Fibroblast of the aortic adventitia (primary cell): ENCODE measurements at places on chromosomes 7 and 10. TPM values are rescaled to one million over a fixed set of nuclear protein-coding genes. Genes with fewer than 3 reads are reported as not detected.

GRCh38 chr7:63900394-63901203 lies 98.0 kb upstream of the ZNF722 start:
- no peak for DNase-seq

GRCh38 chr10:60834401-60834800 lies 56.1 kb downstream of the CDK1 start:
- no peak for DNase-seq

GRCh38 chr7:117645481-117646165 lies 165.8 kb downstream of the CFTR start:
- peak; percentile 84 for DNase-seq

- peak; percentile 71 for DNase-seq
Observed at GRCh38 chr10:30553626-30554439, 75.7 kb downstream of the LYZL2 start.

DNA sequence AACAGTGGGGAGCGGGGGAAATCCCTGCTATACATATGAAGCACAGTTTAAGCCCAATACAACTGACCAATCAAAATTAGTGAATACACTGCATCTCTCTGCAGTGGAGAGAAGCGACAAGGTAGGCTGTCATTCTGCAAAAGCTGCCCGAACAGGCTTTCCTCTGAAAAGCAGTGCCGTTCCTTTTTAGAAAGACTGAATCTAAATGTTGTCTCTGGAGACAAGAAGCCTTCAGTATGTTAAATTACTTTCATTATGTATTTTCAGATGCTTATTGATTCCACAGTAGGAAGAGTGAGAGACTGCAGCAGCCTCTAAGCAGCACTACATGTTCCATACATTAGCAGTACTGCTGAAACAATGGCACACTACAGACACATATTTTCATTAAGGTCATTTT lies at the start of gene GPR22:
Gene GPR22, plus strand, starts transcription at position 129 of the 400 bp plus-strand sequence. CDS start 4,004 bp downstream, outside the sequence.
- DNase-seq: no peak

The MGMT gene
- total RNA-seq: 21.8 and 44.9 TPM in 2 replicates

The PIP4K2A gene
- total RNA-seq: 52.2 and 198 TPM in 2 replicates
